ENCODE measurements at places on chromosomes 5 and 9.

GRCh38 chr5:88824892-88825583 lies 57.9 kb downstream of the MEF2C start:
- DNase-seq: no peak

DNA sequence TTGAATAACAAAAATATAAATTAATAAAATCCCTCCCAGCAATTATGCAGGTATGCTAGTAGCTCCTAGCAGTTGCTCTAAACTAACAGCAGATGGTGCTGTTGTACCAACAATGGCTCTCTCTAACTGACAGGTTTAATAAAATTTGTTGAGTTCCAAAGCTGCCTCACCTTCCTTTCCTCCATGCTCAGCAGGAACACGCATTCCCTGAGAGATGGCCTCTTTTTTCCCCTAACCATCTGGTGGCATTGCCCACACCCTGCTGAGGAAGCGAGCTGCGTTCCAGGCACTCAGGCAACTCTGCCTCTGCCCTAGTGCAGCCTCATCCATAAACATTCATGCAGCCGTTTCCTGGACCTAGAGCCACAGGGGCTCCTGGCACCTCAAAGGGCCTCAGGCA lies 106.2 kb downstream of the KLHL3 start:
- no peak for DNase-seq

DNA sequence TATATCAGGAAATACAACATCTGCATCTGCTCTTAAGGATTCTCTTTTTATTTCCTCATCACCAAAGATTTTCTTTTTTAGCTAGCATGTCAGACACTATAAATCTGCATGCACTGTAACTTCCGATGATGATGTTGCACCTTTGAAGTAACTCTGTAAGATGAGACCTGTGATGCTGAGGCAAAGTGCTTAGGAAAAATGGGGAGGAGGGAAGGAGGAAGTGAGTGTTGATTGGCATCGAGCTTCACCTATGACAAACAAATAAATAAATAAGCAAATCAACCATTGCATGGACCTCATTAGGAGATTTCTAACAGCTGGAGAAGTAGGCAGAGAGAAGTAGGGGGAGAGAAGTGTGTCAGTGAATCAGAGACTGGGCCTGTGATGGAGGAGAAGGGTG lies 52.6 kb downstream of the ENC1 start:
- no peak for DNase-seq

- DNase-seq: no peak
Observed at GRCh38 chr9:91188719-91189590, 172.8 kb downstream of the AUH start.

DNA sequence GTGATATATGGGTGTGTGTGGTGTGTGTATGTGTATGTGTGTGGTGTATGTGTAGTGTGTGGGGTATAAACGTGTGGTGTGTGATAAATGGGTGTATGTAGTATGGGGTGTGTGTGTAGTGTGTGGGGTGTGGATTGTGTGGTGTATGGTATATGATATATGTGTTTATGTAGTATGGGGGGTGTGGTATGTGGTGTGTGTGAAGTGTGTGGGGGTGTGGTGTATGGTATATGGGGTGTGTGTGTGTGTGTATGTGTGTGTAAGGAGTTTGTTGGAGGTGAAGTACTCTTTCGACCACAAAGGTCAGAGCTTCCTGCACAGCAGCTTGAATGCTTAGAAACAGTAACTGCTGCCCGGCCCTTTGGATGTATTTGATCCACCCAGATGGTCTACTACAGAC lies 145.2 kb upstream of the IQGAP2 start:
- DNase-seq: no peak
